ENCODE measurements at places on chromosomes 1 and 21.

DNA sequence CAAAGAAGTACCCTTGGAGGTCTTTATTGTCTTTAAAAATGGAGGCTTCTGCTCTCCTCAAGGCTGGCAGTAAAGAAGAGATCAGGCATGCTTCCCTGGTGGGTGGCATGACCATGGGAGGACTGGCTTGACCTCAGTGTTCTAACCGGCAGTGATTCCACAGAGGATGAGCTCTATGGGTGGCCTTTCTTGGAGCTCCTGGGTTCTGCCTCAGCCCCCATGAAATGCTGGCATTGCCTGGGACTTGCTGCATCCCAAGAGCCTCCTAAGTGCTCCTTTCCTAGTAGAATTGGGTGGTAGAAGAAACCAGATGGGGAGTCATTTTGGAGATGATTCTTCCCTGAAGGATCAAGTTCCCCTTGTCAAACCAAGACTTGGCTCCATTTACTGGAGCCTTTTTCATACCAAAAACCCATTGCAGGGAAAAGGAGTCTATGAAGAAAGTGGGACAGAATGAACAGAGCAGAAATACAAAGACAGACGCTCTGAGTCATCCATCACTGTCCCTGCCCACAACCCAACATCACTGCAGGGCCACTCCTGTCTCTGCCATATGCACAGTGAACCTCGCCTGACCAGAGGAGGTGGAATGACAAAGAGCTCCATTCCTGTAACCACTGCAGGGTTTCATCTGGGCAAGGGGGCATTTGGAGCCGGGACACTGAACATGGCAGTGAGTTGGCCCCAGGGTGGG is 42.4 kb downstream of the RIMS3 start:
- DNase-seq = no peak

DNA sequence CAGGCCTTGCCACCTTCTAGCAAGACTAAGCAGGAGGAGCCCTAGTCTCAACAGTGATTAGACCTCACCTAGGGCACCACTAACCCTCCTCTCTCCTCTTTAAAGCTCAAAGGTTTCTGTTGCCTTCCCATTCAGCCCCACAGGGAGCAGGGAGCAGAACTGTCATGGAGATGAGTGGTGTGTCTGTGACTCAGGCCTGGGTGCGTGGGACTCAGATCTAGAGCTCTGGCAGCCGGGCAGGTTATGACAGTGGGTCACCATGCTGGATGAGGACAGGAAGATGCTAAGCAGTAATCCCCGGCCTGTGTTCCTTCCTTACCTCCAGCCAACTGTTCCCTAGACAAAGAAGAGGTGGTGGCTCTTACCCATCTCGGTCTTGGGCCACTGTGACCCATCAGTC is 60.1 kb upstream of the COA6 start:
- no peak for DNase-seq

DNA sequence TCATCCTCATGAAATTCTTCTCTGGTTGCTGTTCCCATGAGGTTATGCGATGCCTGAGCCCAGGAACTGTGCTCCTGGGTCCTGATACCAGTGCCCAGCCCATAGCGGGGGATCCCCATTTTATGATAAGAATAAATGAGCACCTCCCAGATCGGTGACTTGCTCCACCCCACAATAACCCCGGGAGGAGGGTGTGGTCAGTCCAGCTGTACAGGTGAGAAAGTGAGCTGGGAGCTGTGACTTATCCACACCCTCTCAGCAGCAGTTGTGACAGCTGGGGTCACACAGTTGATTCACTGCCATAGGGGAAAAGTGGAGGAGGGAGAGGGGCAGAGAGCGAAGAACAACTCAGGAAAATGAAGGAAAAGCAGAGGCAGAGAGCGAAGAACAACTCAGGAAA is 33.4 kb downstream of the OR2G3 start:
- DNase-seq = no peak

DNA sequence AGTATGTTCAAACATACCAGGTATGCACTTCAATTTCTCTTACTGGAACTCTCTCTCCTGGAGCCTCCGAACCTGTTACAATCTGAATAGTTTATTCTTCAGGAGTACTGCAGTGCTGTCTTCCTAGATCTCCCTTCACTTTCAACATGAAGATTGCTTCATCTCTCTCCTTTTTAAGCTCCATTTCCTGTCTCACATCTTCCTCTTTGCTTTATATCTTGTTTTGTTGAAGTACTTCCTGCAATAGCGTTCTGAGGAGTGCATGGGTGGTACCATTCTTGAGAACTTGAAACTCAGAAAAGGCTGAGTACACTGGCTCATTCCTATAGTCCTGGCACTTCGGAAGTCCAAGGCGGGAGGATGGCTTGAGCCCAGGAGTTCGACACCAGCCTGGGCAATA is 15.7 kb upstream of the C1orf146 start:
- peak; percentile 1 for DNase-seq

DNA sequence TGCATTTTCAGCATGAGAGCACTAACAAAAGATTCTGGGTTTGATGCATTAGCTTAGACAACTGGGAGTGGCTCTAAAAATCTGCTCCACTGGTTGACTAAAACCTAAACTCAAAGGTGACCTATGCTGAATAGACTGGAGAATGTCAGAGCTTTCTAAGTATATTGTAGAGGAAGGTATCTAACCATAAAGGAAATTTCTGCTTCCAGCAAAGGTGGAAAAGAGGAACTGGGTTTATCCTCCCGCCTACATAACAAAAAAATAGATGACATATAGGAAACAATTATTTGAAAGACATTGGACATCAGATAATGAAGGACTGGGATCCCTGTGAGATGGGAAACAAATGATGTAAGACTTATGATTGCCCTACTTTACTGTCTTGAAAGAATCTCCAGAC is 35.8 kb upstream of the CR2 start:
- no peak for DNase-seq

DNA sequence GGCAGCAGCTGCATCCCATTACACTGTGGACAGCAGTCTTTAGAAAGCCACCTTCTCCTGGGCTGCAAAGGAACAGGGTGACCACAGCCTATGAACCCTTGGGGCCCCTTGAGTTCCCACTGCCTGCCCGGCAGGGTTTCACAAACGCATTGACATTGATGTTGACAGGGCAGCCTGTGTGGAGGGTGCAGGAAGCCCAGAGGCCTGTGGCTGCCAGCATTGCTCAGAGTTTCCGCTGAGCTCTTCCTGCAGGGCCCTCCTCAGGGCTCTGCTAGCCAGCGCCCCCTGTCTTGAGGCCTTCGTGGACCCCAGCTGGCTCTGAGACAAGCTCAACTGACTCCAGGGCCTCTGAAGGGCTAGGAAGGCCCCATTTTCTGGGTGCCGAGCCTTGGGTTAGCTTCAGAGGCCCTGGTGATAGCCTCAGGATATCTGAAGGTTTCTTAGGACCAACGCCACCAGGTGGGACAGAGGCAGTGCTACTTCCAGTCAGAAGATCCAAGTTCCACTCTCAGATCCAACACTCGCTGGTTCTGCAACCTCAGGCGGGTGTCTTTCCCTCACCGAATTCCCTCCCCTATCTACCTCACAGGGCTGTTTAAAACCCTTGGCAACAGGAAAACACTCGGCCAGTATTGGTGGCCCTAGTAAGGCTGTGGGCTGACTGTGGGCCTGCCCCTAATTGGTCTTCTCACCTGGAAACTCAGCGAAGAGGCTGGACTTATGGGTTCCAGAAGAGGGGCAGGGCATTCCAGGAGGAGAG is 27.2 kb upstream of the EPS8L3 start:
- DNase-seq = peak; percentile 81

- DNase-seq = no peak
These were observed 24.7 kb downstream of the SCCPDH start for GRCh38 chr1:246748867-246749266.

- no peak for DNase-seq
These were observed 73.4 kb downstream of the ITPKB start for GRCh38 chr1:226665505-226666163.

- DNase-seq = peak; percentile 51
These were observed 45.7 kb downstream of the CAPZB start for GRCh38 chr1:19439464-19440171.

DNA sequence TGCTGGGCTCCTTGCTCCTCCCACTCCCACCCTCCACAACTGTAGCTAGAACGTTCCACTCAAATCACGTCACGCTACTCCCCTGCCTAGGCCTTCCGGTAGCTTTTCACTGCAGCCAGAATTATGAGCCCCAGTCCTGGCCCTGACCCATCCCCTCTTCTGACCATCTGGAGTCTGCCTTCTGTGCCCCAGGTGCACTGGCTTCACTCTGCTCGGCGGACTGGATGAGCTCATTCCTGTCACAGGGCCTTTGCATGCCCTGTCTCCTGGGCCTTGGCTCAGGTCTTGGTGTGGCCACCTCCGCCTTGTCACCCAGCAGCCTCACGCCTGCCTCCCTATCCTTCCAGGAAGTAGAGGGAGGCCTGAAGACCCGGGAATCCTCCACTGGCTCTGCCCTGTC is 62.5 kb upstream of the ACTL8 start:
- no peak for DNase-seq

DNA sequence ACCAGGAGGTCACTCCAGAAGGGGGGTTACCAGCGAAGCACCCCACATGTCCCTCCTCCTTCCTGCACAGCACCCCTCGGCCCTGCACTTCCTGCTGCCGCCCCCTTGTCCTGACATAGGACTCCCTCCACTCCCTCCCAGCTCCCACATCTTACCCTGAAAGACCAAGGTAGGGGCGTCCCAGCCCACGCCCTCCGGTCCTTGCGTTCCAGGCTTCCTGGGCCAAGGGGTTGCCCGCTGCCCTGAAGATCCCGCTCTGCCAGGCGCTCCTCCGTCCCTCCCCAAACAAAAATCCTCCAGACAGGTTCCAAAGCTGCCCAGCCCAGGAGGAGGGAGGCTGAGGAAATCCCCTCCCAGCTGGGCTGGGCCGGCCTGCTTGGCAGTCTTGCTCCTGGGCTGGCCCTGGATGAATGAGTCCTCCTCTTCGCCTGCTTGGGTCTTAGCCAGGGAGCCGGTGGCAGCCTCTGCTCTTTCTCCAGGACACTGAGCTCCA is at the start of gene RHBDL2:
RHBDL2 (minus strand) TSS at position 304 of the 493 bp plus-strand sequence. CDS start 22,618 bp downstream, outside the sequence.
- no peak for DNase-seq

DNA sequence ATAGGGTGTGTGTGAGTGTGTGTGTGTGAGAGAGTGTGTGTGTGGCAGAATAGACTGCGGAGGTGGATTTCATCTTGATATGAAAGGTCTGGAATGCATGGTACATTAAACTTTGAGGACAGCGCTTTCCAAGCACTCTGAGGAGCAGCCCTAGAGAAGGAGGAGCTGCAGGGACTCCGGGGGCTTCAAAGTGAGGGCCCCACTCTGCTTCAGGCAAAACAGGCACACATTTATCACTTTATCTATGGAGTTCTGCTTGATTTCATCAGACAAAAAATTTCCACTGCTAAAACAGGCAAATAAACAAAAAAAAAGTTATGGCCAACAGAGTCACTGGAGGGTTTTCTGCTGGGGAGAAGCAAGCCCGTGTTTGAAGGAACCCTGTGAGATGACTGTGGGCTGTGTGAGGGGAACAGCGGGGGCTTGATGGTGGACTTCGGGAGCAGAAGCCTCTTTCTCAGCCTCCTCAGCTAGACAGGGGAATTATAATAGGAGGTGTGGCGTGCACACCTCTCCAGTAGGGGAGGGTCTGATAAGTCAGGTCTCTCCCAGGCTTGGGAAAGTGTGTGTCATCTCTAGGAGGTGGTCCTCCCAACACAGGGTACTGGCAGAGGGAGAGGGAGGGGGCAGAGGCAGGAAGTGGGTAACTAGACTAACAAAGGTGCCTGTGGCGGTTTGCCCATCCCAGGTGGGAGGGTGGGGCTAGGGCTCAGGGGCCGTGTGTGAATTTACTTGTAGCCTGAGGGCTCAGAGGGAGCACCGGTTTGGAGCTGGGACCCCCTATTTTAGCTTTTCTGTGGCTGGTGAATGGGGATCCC is 18.3 kb upstream of the HDAC1 start:
- DNase-seq = peak; percentile 83

GRCh38 chr1:236760986-236761385 is 34.1 kb upstream of the MTR start:
- no peak for DNase-seq

DNA sequence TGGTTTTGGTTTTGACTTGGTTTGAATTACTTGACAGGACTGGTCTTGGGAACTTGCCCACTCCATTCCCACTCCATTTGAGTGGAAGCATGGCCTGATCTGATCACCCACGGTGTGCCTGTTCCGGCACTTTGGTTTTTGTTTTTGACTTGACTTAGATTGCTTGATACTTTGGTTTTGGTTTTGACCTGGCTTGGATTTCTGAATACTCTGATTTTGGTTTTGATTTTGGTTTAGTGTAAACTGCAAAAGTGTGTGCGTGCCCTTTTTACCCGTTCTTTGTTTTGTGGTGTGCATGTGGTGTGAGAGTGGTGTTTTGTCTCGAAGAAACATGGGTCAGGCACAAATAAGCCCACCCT is 50.0 kb downstream of the ADCY10 start:
- DNase-seq = no peak

- no peak for DNase-seq
These were observed 40.1 kb downstream of the SLC2A7 start for GRCh38 chr1:8985915-8986813.

DNA sequence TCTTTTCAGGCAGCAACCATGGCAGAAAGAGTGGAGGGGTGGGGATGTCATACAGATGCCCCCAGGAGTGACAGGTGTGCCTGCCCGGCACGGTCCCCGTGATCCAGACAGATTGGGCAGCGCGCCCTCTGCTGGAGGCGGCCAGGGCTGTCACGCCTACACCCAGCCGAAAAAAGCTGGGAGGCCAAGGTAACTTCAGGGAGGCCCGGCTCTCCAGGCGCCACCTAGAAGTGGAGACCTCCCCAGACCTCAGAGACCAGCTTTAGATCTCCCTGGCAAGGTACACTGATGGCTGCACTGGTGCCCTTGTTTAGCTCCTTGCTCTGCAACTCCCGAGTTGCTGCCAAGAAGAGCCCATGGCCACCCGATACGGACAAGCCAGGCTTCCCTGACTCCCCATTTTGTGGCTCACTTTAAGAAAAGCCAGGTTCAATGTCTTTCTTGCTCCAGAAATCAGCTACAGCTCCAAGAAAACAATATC is 6.6 kb downstream of the GOLT1A start:
- peak; percentile 63 for DNase-seq

GRCh38 chr1:11147197-11147770 is 41.9 kb upstream of the ANGPTL7 start:
- no peak for DNase-seq

DNA sequence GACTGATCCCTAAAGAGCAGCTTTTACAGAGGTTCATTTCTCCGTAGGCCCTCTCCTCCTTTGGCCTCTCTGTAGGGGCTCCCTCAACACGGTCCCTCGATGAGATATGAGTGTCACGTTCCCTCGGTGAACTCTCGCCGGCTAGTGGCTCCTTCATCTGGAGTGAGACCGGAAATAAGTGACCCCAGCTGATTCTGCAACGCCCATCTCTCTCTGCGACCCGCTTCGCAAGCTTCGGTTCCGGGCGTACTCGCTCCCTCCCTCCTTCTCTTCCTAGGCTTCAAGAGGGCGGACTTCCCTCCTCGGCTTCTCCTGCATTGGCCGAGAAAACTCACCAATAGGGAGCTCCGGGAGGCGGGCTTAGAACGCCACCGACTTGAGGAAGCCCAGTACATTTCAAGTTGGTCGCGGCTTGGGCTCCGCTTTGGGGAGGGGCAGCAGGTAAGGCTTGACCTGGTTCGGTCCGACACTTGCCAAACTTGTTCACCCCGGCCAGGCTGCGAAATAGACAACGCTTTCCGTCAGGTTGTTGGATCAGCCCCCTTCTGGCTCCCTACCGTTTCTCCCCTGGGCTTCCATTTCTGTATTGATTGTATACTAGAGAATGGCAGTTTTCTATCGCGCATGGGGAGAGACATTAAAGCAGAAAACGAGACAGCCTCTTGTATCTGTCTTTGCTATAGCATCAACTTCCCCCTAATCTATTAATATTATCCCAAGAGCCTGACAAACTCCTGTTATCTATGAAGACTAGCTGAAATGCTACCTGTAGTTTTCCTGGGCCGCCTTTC is at the start of the genes ANKRD34A and POLR3GL:
ANKRD34A (minus strand) TSS at position 248 of the 791 bp plus-strand sequence. CDS start 2,816 bp downstream, outside the sequence.
POLR3GL (plus strand) TSS at position 363 of the 791 bp plus-strand sequence. CDS start 10,176 bp downstream, outside the sequence.
- peak; percentile 94 for DNase-seq
